ENCODE measurements at places on chromosomes 4 and X.

DNA sequence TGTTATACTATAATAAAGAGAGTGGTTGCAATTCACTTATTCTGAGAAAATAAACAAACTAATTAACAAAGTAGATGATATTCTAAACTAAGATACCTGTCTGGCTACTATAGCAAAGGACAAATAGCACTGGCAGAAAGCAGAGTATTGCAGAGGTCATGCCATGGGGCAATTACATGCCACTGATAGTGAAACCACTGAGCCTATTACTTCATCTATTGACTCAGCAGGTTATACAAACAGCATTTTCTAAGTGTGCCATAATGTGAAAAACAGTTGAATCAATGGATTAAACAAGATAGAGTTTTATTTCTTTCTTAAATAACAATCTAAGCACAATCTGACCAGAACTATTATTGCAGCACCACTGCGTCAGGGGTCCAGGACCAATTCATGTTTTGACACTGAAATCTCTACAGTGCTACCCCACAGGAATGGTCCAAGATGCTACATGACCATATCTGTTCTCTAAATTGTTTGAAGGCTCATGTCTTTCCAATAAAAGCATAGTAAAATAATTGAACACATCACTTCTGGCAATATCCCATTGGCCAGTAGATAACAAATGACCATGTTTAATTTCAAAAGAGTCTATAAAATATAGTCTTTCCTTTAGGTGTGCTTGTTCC lies 389.5 kb upstream of the GRID2 start:
- DNase-seq: no peak

DNA sequence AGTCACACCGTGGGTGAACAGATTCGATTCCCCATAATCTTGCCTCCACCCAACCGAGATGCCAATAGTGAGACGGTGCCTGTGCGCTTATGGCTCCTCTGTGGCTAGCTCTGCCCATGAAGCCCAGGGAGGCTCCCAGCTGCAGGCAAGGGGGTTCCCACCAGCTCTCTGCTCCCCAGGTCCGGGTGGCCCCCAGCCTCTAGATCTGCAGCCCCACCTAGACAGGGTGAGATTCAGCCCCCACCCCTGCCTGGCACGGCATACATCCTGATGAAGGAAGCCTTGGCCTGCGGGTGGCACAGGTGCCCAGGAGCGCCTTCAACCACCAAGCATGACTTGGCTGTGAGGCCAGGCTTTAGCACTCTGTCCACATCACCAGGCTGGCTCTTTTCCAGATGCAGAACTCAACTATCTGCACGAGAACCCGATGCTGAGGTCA lies 40.6 kb downstream of the WDR1 start:
- DNase-seq: peak; percentile 34

DNA sequence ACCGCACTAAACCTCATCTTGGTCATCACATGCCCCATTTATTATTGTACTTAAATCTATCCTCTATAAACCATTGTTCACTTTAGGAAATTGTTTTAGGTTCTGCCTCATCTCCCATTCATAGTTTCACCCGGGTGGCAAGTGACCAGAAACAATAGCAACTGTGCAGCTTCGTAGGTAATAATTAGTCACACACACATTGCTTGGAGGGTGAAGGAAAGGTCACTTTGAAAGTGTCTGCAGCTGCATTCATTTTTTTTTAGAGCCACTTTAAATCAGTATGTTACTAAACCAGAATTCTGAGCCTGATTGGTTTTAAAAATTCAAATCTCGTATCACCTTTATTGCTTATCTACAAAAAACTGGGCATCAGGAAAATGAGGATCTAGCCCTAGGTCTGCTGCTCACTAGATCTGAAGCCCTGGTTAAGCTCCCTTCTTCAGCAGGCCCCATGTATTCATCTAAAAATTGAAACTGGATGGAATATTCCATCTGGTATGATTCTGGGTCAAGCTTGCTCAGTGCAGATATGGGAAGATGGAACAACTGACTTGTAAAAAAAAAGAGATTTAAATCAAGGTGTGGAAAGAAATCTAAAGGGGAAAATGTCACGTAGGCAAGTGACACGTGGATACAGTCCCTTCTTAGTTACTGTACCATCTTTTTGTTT lies 62.4 kb downstream of the LIMCH1 start:
- peak; percentile 45 for DNase-seq

DNA sequence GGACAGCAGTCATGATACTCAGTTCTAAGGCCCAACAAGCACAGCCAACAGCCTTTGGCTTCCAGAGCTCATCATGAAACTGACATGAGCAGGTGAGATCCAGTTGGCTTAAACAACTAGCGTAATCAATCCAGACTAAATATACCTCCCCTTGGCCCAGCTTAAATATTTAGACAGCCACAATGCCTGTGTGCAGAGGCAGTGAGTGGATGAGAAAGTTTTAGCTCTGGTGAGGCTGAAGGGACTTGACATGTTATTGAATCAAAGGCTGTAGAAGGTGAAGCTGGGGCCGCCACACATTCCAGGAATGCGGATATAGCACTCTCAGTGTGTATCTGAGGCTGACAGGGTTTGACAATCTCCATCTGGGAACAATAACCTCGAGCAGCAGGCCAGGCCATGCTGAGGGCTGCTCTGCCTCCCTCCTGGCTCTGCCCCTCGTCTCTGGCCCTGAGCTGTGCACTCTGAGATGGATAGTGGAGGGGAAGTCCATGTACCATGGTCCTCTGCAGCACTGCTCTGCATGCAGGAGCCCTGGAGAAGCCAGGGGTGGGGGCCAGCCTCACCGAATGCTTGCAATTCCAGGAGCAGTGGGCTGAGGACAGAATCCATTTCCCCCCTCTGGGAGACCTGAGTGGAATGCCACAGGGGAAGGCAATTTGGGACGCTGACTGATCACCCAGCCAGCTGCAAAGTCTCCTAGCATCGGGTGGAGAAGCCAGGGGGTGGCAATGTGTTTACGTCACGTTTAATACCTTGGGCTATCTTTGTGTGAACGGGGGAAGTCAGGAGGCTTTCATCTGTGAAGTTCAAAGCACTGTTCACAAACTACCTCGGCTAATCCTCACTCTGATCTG lies 37.3 kb upstream of the RASL11B start:
- peak; percentile 7 for DNase-seq

- no peak for DNase-seq
These were observed 166.7 kb upstream of the MAB21L2 start for GRCh38 chr4:150415213-150415612.

DNA sequence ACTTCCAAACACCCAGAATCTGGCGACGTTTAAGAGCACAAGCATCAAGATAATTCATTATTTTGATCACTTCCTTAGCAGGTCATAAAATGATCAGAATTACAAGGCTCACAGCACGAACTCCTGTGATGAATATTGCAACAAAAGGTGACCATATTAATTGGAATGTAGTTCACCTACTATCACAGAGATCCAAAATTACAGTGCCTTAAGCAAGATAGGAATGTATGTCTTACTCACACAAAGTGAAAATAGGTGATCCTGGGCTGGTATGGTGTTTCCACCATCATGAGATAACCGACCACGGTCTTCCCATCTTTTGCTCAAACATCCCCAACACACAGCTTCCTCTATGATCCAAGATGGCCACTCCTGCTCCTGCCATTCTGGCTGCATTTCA lies 131.2 kb downstream of the SCFD2 start:
- no peak for DNase-seq
